ENCODE measurements at places on chromosomes 1 and 21. TPM values are rescaled to one million over a fixed set of nuclear protein-coding genes. Genes with fewer than 3 reads are reported as not detected.

GRCh38 chr1:83931658-83932253 is 67.2 kb downstream of the TTLL7 start:
- DNase-seq, result peak; percentile 11

- DNase-seq, result no peak
Observed at GRCh38 chr1:162087574-162087973, 18.1 kb downstream of the NOS1AP start.

DNA sequence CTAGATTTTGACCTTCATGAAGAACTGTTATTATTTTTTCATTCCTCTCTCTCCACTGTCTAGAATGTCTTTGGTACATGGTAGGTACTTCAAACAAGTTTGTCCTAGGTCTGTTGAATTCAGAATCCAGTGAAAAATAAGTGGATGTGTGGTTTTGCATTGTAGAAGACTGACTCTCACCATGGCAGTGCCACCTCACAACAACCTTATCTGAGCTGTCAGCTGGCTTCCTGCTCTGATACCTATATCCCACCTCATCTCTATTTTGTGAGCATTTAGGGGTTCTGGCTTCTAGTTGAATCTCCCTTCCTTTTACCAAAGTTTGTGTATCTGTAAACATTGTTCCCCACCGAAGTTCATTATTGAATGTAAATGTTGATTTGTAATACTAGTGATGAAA is 9.1 kb downstream of the SWT1 start:
- DNase-seq, result no peak

DNA sequence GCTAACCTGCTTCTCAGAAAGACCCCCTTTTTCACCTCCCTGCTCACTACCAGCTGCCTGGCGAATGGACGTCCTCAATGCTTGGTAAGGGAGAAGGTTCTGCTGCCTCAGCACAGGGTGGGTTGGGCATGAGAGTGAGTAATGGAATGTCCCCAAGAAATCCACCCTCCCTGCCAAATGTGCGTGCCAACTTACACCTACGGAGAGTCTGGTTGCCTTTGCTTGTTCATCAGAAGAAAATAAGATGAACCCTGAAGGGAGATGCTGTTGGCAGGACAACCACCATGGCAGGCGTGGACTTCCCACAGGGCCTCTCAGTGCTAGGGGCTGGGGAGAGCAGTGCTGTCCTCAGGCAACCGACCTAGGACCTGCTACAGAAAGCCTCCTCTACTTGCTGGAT is 106.0 kb downstream of the XCL2 start:
- no peak for DNase-seq

GRCh38 chr1:175530183-175530582 is 213.2 kb downstream of the TNR start:
- DNase-seq, result no peak

- no peak for DNase-seq
Observed at GRCh38 chr1:165843304-165843703, 15.9 kb downstream of the UCK2 start.

GRCh38 chr1:14811573-14811972 is 213.1 kb downstream of the KAZN start:
- no peak for DNase-seq

DNA sequence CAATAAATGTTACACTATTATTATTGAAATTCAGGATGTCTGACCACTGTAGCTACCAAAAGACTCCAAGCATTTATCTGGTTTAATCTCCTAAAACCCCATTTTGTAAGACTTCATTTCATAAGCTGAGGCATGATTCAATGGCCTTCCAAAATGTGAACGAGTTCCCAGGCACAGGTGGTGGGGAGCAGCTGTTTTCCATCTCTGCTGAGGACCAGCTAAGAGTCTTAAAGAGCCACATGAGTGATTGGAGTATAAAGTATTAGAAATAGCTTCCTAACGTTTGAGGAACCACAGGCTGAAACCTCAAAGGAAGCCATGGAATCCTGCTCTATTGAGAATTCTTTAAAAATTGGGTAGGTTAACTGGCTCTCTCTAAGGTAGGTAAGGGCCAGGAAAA is 44.9 kb downstream of the SEC16B start:
- no peak for DNase-seq

GRCh38 chr1:15559189-15559810 is 25.6 kb downstream of the AGMAT start:
- DNase-seq, result no peak

DNA sequence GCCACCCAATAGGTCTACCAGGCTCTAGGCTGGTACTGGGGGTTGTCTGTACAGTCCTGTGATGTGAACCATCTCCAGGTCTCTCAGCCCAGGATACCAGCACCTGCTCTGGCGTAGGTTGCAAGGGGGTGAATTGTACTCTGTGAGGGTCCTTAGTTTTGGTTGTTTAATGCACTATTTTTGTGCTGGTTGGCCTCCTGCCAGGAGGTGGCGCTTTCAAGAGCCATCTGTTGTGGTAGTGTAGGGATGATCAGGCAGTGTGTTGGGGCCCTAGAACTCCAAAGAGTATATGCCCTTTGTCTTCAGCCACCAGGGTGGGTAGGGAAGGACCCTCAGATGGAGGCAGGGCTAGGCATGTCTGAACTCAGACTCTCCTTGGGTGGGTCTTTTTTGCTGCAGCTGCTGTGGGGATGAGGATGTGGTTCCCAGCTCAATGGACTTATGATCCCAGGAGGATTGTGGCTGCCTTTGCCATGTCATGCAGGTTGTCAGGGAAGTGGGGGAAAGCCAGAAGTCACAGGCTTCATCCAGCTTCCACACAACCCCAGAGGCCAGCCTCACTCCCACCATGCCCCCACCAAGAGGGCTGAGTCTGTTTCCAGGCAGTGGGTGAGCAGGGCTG is 301.8 kb upstream of the CHRM3 start:
- DNase-seq, result no peak

GRCh38 chr1:209732725-209733124 is 23.1 kb upstream of the TRAF3IP3 start:
- DNase-seq, result no peak

- DNase-seq, result no peak
Observed at GRCh38 chr1:12284486-12284885, 54.7 kb downstream of the VPS13D start.

DNA sequence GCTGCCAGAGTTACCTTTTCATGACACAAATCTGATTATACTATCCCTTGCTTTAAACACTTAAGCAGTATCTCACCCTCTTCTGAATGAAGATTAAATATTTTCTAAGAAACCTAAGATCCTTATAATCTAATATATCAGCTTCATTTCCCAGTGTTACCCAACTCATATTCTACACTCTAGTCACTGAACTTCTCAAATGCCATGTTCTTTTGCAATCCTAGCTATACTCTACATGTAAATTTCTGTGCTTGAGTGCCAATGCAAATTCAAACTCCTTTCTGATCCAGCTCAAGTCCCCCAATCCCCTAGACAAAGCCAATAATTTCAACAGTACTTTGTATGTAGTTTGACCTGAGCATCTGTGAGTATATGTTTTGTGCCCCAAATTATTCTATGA is 293.9 kb downstream of the SDCCAG8 start:
- no peak for DNase-seq

DNA sequence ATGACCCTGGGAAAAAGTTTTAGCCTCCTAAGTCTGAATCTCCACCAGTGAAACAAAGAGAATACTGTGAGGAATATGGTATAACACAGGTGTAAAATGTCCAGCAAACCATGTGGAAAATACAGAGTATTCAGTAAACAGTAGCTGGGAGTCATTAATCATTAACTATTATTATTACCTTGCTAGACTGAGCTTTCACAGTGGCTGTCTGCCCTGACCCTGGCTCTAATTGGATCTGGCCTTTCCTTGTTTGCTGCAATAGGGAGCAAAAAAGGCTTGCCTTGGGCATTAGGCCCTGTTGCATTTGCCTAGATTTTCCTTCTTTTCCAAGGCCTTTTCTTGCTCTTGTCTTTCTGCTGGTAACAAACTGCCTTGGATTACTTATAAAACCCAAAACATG is 179.1 kb upstream of the BEND5 start:
- no peak for DNase-seq

Gene OR2T11
- not detected for total RNA-seq
